ENCODE measurements at places on chromosomes 11 and 22.

- no peak for DNase-seq
Observed at GRCh38 chr11:113796663-113797259, 17.2 kb downstream of the CLDN25 start.

DNA sequence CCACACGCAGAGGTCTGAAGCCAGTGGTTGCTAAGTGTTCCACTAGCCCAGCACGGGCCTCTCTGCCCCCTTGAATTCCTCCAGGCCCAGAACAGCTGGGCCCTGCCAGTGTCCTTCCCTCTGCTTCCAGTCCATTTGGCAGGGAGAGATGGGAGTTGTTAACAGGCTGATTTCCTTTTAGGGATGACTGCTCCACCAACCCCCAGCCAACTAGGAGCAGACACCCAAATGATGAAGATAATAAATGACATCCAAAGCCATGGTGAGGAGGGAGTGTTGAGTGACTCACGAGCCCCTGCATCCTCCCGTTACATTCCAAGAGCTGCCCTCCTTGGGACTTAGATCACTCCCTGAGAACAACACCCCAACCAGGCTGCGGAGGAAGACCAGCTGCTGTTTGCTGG is 20.6 kb downstream of the PARVA start:
- no peak for DNase-seq

DNA sequence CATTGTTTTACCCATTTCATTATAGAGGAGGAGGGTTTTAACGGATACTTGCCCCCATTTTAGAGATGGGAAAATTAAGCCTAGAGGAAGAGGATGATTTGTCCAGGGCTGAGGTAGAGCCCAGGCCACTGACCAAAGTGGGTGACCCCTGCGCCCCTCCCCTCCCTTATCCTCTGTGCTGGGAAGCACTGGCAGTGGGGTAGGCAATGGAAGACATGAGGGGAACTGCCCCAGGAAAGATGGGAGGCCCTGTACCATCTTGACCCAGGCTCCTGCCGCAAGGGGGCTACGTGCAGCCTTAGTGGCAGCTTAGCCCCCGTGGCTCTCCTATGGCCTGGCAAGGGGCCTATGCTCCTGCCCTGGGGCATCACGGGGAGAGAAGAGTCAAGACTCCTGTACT is 76.4 kb upstream of the MYOD1 start:
- no peak for DNase-seq

DNA sequence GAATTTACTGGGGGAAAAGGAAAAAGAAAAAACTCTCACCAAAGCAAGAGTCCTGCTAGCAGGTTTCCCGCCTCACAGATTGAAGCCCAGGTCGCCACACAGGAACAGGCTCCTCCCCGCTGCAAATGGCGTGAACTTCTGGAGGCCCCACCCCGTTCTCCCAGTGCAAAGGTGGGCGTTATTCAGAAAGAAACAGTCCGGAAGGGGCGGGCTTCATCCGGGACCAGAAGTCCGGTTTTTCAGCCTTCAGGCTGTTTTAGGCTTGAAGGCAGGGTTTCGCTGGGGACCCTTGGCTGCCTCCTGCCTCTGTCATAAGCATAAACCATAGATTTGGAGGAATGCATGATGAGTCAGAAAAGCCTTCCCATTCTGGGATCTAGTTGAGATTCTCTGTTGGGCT is 148.3 kb upstream of the POU2AF2 start:
- no peak for DNase-seq

DNA sequence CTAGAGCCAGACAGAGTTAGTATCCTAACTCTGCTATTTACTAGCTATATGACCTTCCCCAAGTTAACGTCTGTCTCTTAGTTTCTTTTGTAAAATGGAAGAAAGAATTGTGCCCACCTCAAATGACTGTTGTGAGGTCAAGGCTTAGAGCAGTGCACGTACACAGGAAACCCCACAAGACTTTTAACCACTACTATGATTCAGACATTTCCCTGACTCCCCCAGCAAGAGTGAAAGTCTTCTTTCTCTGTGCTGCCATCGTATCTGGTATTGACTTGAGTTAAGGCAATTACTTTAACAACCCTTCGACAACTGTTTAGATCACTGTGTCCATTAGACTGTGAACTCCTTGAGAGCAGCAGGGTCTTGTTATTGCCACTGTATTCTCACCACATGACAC is 2.6 kb upstream of the OR52W1 start:
- no peak for DNase-seq

- no peak for DNase-seq
Observed at GRCh38 chr11:134236834-134237556, 12.5 kb downstream of the VPS26B start.

- DNase-seq, result no peak
Observed at GRCh38 chr11:22430141-22430541, 92.0 kb downstream of the SLC17A6 start.

- DNase-seq, result no peak
Observed at GRCh38 chr22:42970029-42970428, 44.9 kb downstream of the PACSIN2 start.

DNA sequence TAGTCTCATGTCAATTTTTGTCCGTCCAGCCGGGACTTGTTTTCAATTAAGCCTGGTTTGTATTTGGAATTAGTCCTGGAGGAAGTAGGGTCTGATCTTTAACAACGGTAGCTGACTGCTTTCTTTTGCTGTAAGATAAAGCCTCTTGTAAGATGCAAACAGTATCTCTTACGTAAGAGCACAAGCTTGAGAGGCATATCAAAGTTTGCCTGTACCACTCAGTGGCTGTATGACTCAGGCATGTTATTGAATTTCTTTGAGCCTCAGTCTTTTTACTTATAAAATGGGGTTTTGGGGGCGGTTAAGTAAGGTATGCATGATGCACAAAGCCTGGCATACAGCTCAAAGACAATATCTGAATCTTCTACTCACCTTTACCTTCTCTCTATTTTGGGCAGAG is 198.4 kb upstream of the NARS2 start:
- DNase-seq, result no peak

GRCh38 chr22:38724926-38725571 is 19.3 kb downstream of the GTPBP1 start:
- DNase-seq, result no peak

- DNase-seq, result peak; percentile 54
Observed at GRCh38 chr11:14248580-14248981, 110.4 kb downstream of the RRAS2 start.

DNA sequence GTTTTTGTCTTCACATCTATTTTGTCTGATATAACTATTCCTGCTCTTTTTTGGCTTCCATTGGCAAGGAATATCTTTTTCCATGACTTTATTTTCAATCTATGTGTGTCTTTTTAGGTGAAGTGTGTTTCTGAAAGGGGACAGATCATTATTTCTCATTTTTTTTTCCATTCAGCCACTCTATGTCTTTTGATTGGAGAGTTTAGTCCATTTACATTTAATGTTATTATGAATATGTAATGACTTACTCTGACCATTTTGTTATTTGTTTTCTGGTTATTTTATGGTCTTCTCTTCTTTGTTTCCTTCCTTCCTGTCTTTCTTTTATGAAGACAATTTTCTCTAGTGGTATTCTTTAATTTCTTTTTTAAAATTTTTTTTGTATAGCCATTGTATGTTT is 178.6 kb upstream of the CNTN5 start:
- DNase-seq, result no peak

DNA sequence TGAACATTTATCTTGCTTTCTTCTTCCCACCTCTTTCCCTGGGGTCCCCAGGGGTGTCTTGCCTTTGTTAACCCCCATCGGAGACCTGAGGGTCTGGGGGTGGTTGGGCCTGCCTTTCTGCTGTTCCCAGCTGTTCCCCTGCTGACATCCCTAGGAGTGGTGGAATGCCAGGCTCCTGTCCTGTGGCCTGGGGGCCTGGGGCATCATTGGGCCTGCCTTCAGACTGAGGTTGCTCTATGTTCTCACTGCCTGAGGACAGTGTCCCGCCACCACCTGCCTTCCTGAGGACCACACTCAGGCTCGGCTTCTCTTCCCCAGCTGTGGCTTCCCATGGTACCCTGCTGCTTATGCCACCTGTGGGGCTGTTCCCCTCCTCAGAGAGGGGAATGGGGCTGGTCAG is 1.1 kb upstream of the IL18BP start:
- no peak for DNase-seq

DNA sequence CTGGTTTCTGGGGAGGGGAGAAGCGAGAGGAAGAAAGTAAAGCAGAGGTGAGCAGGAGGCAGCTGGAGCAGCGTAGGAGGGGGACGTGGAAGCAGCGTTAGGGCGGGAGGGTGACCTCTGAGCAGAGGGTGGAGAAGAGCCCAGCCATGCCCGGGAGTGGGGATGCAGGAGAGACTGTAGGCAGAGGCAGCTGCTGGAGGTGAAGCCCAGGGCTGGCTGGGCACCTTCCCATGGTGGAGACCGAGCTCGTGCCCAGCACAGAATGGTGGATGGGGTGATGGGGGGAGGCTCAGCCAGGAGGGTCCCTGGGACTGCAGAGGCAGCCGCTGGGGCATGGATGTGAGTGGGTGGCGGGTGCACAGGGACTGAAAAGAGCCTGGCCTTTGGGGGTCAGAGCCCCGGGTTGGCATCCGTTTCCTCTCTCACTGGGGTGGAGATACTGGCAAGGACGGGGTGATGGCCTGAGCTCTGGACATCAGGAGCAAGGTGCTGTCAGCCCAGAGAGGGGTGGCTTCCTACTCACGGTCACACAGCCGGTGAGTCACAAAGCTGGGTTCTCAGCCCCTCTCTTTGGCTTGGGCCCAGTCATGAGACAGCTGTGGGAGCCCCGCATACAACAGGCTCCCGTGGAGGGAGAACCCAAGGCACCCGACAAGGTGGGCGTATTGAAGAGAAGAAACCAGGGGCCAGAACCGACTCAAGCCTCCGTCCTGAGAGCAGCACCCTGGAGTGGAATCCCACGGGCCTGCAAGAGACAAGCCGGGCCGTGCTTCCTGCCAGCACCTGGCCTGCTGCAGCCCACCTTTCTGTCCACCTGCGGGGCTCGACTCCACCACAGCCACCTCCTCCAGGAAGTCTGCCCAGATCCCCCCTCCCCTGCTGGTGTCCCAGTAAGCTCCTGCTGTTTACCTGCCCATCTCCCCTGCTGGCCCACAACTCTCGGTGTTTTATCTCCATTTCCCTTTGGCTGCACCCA is 45.8 kb upstream of the FGF3 start:
- DNase-seq, result no peak

DNA sequence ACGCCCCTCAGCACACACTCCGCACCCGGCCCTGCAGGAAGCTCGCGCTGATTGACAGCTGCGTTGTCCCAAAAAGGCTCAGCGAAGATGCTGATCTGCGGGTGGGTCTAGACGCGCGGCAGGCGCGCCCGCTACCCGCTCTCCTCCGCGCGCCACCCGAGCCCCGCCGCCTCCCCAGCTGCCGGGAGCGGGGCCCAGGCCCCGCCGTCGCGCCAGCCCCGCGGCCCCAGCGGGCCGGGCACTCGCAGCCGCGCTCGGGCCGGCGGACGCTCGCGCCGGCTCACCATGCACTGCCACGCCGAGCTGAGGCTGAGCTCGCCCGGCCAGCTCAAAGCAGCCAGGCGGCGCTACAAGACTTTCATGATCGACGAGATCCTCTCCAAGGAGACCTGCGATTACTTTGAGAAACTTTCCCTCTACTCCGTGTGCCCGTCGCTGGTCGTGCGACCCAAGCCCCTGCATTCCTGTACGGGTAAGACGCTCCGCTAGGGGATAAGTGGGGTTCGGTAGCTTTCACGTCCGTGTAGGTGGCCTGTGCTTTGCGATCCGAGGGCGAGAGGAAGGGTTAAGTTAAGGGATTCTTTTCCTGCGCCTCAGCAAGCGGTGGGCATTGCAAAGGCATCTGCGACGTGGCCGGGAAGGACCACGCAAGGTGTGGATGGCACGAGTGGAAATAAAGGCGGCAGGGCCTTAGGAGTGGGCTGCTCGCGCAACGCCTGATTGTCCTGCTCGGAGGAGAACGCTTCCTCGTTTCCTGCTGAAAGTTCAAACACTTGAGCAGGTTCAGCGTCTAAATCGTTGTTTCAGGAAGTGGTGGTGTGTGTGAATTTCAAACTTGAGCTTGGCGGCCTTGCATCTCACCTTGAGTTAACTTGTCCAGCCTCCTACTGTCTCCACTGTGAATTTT is at the start of gene BARX2:
Gene BARX2 (plus strand): TSS at position 98 of the 907 bp plus-strand sequence. CDS start 188 bp downstream, at position 286.
- peak; percentile 29 for DNase-seq

DNA sequence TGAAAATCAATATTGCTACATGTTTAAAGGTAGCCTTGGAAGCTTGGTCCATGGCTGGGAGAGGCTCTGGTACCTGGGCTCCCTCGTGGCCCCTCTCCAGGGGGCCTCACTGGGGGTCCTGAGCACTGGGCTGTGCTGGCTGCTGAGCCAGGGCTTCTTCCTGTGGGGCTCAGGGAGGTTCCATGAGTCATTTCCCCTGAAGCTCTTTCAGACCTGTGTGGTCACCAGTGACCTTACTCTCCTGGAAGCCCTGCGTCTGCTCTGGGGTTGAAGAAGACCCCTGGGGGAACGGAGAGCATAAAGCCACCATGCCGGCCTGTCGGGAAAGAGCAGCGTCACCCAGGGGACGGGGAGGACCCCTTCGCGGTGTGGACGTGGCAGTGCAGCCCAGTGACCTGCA is 389.0 kb downstream of the TBC1D22A start:
- DNase-seq, result no peak

GRCh38 chr22:41799486-41800347 is 762 bp upstream of the CCDC134 start:
- DNase-seq, result peak; percentile 80

Data from posterior cingulate gyrus (tissue), 11 donors.